ENCODE measurements at places on chromosomes 1 and 21.
A peak's percentile ranks its signal among the peaks of the same experiment; 100 is the strongest.

DNA sequence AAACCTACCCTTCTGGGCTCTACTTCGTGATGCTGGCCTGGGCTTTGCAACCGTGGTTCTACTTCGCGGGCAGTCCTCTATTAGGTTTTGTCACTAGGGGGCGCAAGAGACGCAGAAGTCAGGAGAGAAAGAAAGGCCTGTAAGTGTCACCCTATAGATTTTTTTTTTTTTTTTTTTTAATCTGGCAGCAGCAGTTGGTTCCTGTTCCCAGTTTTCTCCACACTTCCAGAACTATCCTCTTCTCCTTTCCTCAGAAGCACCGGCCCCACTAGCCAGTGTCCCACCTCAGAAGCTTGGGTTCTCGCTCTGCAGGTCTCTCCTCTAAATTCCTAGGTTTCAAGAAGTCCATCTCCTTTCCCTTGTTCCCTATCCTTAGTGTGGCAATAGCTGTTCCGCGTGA lies 9.1 kb upstream of the LCE2D start:
- no peak for DNase-seq
- no peak overlapping the region for H3K27ac ChIP-seq
- H3K36me3 ChIP-seq, result no peaks in the 10 kb centered on the region
- no peaks in the 10 kb centered on the region for H3K27me3 ChIP-seq
- H3K4me1 ChIP-seq, result no peaks in the 10 kb centered on the region

DNA sequence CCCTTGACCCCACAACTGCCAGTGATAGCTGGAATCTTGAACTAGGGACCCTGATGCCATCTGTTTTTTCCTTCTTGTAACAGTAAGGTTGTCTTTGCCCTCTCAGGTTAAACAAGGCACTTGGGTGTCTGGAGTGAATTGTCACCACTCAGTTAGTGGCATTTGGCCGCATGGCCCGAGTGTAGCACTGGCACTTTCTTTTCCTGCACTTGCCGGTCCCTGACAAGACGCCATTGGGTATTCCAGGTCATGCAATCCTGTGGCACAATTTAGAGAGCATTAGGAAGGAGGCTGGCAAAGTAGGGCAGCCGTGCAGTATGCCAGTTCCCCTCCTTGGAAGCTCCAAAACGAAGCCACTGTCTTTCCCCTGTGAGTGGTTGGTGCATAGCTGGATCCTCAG lies 70.8 kb downstream of the MRPS6 start:
- H3K27me3 ChIP-seq, result no peaks in the 10 kb centered on the region
- H3K27ac ChIP-seq, result no peak overlapping the region
- H3K4me3 ChIP-seq, result no peak overlapping the region
- no peak for DNase-seq
- H3K36me3 ChIP-seq, result no peaks in the 10 kb centered on the region
- peaks cover 17% of the 10 kb centered on the region for H3K4me1 ChIP-seq

DNA sequence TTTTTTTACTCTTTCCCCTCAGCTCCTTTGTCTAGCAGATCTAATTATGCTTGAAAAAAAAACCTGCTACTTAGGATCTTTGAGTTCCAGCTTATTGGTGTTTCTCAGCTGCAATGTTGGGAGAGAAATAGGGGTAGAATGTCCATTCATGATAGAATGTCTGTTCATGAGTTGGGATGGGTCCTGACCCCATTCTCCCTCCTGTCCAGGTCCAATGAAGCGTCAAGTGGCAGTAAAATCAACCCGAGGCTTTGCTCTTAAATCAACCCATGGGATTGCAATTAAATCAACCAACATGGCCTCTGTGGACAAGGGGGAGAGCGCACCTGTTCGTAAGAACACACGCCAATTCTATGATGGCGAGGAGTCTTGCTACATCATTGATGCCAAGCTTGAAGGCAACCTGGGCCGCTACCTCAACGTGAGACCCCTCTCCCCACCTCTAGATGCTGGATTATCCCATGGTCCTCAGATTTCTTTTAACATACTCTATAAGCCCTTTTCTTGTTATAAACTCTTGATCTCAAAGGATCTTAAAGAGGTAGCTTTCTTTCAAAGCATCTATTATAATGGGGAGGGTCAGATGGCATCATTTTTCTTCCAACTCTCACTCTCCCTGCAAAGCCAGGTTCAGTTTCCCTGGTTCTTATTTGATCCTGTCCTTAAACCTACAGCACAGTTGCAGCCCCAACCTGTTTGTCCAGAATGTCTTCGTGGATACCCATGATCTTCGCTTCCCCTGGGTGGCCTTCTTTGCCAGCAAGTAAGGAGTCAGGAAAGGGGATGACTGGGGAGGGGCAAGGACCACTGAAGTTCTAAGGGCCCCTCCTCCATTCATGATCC lies 11.1 kb downstream of the CERS2 start:
- H3K27me3 ChIP-seq, result no peaks in the 10 kb centered on the region
- no peak overlapping the region for H3K27ac ChIP-seq
- no peaks in the 10 kb centered on the region for H3K4me1 ChIP-seq
- DNase-seq, result no peak
- no peak overlapping the region for H3K4me3 ChIP-seq

- DNase-seq, result no peak
- H3K4me1 ChIP-seq, result peaks cover 39% of the 10 kb centered on the region
- H3K36me3 ChIP-seq, result no peaks in the 10 kb centered on the region
- no peak overlapping the region for H3K4me3 ChIP-seq
Measured at GRCh38 chr1:236705771-236706170, 19.5 kb downstream of the ACTN2 start.

- peaks cover 13% of the 10 kb centered on the region for H3K4me1 ChIP-seq
- DNase-seq, result no peak
- H3K4me3 ChIP-seq, result no peak overlapping the region
- no peaks in the 10 kb centered on the region for H3K27me3 ChIP-seq
Measured at GRCh38 chr1:81671038-81671437, 129.7 kb upstream of the ADGRL2 start.

GRCh38 chr1:20212685-20213331 lies 26.5 kb upstream of the PLA2G2C start:
- no peak overlapping the region for H3K27ac ChIP-seq
- H3K4me3 ChIP-seq, result no peak overlapping the region
- H3K4me1 ChIP-seq, result no peaks in the 10 kb centered on the region
- no peaks in the 10 kb centered on the region for H3K27me3 ChIP-seq
- DNase-seq, result no peak

DNA sequence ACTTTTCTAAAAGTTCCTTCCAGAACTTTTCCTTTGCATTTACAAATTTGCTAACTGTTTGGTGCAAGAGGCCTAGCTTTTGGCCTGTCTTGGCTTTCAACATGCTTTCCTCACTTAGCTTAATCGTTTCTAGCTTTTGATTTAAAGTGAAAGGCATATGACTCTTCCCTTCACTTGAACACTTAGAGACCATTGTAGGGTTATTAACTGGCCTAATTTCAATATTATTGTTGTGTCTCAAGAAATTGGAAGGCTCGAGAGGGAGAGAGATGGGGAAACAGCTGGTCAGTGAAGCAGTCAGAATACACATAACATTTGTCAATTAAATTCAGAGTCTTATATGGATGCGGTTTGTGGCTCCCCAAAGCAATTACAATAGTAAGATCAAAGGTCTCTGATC lies 63.0 kb upstream of the MPC2 start:
- peaks cover 10% of the 10 kb centered on the region for H3K4me1 ChIP-seq
- H3K4me3 ChIP-seq, result no peak overlapping the region
- no peak overlapping the region for H3K27ac ChIP-seq
- H3K27me3 ChIP-seq, result no peaks in the 10 kb centered on the region
- peaks cover 16% of the 10 kb centered on the region for H3K36me3 ChIP-seq

- H3K4me3 ChIP-seq, result no peak overlapping the region
- H3K36me3 ChIP-seq, result no peaks in the 10 kb centered on the region
- DNase-seq, result no peak
- no peak overlapping the region for H3K27ac ChIP-seq
Measured at GRCh38 chr1:209600541-209600940, 17.0 kb downstream of the CAMK1G start.

- no peak for DNase-seq
- no peaks in the 10 kb centered on the region for H3K4me1 ChIP-seq
- H3K27ac ChIP-seq, result no peak overlapping the region
- no peaks in the 10 kb centered on the region for H3K36me3 ChIP-seq
- no peak overlapping the region for H3K4me3 ChIP-seq
Measured at GRCh38 chr21:44761011-44761729, 40.5 kb downstream of the UBE2G2 start.

GRCh38 chr1:228837817-228838716 lies 102.8 kb downstream of the RHOU start:
- peak overlapping the region; percentile 38 for H3K27ac ChIP-seq
- DNase-seq, result no peak
- H3K27me3 ChIP-seq, result no peaks in the 10 kb centered on the region
- peaks cover 39% of the 10 kb centered on the region for H3K4me1 ChIP-seq

DNA sequence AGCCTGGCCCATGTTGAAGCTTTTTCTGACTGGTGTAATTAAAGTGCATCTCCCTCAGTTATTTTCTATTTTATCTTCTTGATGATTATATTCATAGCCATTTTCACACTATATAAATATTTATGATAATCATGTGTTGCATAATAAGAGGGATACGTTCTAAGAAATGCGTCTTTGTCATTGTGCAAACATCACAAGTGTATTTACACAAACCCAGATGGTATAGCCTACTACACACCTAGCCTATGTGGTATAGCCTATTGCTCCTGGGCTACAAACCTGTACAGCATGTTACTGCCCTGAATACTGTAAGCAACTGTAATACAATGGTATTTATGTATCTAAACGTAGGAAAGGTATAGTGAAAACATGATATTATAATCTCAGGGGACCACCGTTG lies 88.1 kb downstream of the BACH1 start:
- H3K27ac ChIP-seq, result no peak overlapping the region
- H3K27me3 ChIP-seq, result no peaks in the 10 kb centered on the region
- no peak for DNase-seq
- no peaks in the 10 kb centered on the region for H3K36me3 ChIP-seq
- no peak overlapping the region for H3K4me3 ChIP-seq

DNA sequence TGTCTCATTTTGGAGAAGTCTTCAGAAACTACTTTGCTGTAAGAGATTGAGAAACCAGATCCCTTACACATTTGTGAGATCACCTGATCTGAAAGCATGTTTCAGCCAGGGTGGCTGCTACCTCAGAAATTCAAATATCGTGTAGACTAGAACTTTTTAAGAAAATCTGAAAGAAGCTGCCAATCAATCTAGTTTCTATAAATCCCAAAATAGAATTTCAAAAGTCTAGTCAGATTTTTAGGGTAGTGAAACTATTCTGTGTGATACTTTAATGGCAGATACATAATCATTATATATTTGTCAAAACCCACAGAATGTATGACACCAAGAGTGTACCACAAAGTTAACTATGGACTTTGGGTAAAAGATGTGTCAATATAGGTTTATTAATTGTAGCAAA lies 79.9 kb upstream of the PLPPR5 start:
- H3K27me3 ChIP-seq, result no peaks in the 10 kb centered on the region
- DNase-seq, result no peak
- H3K36me3 ChIP-seq, result no peaks in the 10 kb centered on the region
- no peaks in the 10 kb centered on the region for H3K4me1 ChIP-seq

DNA sequence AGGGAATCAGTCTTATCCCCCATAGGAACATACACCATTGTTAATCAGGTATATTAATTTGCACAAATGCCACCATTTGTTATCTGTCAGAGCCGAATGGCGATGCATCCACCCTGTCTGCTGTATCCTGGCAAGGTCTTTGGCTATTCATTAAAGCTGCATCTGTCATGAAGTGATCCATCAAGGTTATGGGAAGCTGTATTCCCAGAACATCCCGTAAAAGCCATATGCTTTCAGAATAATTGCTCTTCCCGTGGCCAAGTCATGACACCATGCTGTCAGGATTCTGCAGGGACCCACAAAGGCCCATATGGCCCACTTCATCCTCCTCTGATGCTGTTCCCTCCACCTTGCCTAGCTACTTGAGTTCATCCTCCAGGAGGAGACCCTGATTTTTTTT lies 103.9 kb downstream of the RAVER2 start:
- peaks cover 68% of the 10 kb centered on the region for H3K36me3 ChIP-seq
- H3K4me1 ChIP-seq, result no peaks in the 10 kb centered on the region
- DNase-seq, result no peak
- H3K27ac ChIP-seq, result no peak overlapping the region

DNA sequence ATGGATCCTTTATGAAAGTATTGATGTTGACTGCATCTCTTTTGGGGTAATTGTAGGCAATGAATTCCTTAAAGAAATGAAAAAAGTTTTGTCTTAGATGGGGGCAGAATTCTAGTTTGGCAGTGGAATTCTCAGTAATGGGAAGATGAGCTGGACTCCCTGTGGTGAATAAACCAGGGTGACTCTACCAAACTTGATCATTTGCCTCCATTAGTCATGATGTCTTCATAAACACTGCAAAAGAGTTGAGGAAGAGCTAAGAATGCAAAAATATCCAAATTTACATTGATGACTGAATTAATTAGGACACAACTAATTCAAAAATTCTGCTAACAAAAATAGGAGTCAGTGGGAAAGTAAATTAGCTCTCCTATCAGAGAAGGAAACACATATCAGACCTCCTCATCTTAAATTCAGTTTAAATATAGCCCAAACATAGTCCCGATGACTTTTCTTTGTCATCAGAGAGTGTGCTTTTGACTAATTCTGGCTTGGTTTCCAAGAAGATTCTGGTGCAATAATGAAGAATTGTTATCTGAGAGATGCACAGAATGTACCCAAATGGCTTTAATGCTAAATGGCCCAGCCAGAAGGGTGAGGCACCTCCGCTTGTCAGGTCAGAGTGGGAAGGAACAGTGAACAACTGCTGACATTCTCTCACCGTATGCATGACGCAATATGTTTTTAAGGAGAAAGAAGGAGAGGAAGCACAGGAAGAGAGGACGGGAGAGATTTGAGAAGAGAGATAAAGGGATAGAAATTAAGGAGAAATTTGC lies 525.1 kb downstream of the LMO4 start:
- H3K4me3 ChIP-seq, result no peak overlapping the region
- H3K27ac ChIP-seq, result no peak overlapping the region
- no peaks in the 10 kb centered on the region for H3K4me1 ChIP-seq
- H3K27me3 ChIP-seq, result no peaks in the 10 kb centered on the region
- no peak for DNase-seq
- H3K36me3 ChIP-seq, result no peaks in the 10 kb centered on the region

GRCh38 chr1:85898861-85899260 lies 190.6 kb upstream of the ZNHIT6 start:
- no peaks in the 10 kb centered on the region for H3K4me1 ChIP-seq
- no peak for DNase-seq

DNA sequence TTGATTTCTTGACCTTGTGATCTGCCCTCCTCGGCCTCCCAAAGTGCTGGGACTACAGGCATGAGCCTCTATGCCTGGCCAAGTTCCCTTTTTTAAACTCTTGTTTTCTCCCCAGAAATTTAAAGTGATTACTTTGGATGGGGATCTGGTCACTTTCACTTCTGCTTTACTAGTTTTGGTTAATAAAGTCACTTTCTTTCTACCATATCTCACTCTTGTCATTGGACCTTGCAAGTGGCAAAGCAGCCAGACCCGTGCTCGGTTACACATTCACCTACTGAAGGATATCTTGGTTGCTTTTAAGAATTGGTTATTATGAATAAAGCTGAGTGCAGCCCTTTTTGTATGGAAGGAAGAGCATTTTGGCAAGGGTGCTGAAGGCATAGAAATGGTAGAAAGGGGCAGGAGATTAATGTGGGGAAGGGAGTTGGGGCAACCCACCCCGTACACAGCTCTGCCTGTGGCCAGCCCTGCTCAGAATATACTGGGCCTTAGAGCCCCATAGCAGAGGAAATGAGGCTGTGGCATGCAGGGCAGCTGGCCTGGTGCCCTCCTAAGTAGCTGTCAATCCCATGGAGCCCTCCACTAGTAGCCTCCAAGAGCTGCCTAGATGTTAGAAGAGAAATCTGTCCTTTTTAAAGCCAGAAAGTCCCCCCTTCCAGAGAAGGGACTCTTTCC lies 40.7 kb downstream of the CD2 start:
- H3K27ac ChIP-seq, result no peak overlapping the region
- H3K4me1 ChIP-seq, result no peaks in the 10 kb centered on the region

Data from thoracic aorta (tissue), 2 donors.